ENCODE measurements at places on chromosomes 1 and 21.

- no peak overlapping the region for H3K27ac ChIP-seq
- H3K4me1 ChIP-seq, result no peaks in the 10 kb centered on the region
- no peak for DNase-seq
- H3K27me3 ChIP-seq, result peaks cover 34% of the 10 kb centered on the region
Measured at GRCh38 chr1:158257888-158258287, 3.7 kb downstream of the CD1A start.

DNA sequence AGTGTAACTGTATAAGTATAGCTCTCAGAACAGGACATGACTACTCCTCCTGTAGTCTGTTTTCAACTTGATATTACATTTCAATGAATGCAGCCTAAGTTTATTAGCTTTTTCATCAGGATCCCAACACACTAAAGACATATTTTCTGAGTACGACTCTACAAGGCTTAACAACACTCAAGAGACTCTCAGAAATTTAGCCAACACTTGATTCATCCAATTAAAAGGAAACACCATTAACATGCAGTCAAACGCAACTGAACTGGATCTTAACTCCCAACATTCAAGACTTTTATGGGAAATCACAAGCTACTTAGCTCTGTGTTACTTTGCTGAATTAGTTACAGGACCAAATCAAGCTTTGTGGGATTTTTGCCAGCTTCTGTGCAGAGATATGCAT, 65.2 kb upstream of the SGIP1 start:
- H3K4me1 ChIP-seq, result no peaks in the 10 kb centered on the region
- H3K27ac ChIP-seq, result no peak overlapping the region
- DNase-seq, result no peak
- no peaks in the 10 kb centered on the region for H3K36me3 ChIP-seq
- H3K27me3 ChIP-seq, result peaks cover 21% of the 10 kb centered on the region

DNA sequence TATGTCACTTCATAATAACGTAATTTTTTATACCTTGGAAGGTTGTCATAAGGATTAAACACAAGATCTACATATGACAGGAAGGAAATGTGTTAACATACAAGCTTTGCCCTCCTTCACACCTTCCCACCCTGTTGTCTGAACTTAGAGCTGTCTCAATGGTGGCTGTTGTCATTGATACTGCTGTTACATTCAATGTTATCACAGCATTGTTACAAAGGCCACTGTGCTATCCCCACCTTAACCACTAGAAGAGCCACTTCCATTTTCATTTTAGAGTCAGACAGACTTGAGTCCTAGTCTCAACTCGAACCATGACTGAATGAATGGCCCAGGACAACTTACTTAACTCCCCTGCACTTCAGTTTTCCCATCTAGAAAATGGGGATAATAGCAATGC, 31.2 kb downstream of the TAS1R2 start:
- no peaks in the 10 kb centered on the region for H3K4me1 ChIP-seq
- H3K4me3 ChIP-seq, result no peak overlapping the region
- no peaks in the 10 kb centered on the region for H3K36me3 ChIP-seq
- DNase-seq, result no peak

- H3K4me1 ChIP-seq, result peaks cover 53% of the 10 kb centered on the region
- no peak for DNase-seq
- H3K36me3 ChIP-seq, result peaks cover 8% of the 10 kb centered on the region
- H3K27me3 ChIP-seq, result no peaks in the 10 kb centered on the region
Measured at GRCh38 chr21:45113543-45113942, 39.2 kb downstream of the ADARB1 start.

DNA sequence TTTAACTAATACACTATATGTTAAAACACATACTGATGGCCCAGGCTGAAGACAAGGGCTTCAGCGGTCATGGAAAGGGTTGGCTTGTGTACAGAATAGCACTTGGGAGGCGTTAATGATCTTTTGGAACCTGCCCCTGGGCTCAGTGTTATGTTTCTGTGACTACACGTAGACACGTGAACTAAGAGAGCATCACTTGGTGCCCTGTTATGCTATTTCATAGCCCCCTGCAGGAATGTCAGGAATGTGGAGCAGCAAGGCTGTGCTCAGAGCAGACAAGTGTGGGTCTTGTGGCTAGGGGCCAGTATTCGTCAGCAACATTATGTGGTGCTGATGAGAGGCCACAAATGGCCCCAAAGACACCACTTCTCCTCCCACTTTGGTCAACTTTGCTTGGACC, 132.4 kb downstream of the MAP3K21 start:
- no peak overlapping the region for H3K27ac ChIP-seq
- no peak overlapping the region for H3K4me3 ChIP-seq
- no peaks in the 10 kb centered on the region for H3K36me3 ChIP-seq
- peaks cover 3% of the 10 kb centered on the region for H3K27me3 ChIP-seq
- no peaks in the 10 kb centered on the region for H3K4me1 ChIP-seq

GRCh38 chr1:26900815-26901511, 696 bp upstream of the GPATCH3 start:
- peaks cover 17% of the 10 kb centered on the region for H3K4me1 ChIP-seq
- DNase-seq, result no peak
- H3K27me3 ChIP-seq, result peaks cover 3% of the 10 kb centered on the region
- peaks cover 9% of the 10 kb centered on the region for H3K36me3 ChIP-seq
- peak overlapping the region; percentile 99 for H3K27ac ChIP-seq

GRCh38 chr1:233473549-233474204, 140.2 kb upstream of the KCNK1 start:
- H3K27ac ChIP-seq, result no peak overlapping the region
- DNase-seq, result no peak
- peaks cover 16% of the 10 kb centered on the region for H3K27me3 ChIP-seq

GRCh38 chr21:39088831-39089380, 94.3 kb downstream of the PSMG1 start:
- H3K4me1 ChIP-seq, result peaks cover 1% of the 10 kb centered on the region
- no peak overlapping the region for H3K4me3 ChIP-seq
- no peaks in the 10 kb centered on the region for H3K36me3 ChIP-seq
- no peaks in the 10 kb centered on the region for H3K27me3 ChIP-seq
- DNase-seq, result no peak
- no peak overlapping the region for H3K27ac ChIP-seq

DNA sequence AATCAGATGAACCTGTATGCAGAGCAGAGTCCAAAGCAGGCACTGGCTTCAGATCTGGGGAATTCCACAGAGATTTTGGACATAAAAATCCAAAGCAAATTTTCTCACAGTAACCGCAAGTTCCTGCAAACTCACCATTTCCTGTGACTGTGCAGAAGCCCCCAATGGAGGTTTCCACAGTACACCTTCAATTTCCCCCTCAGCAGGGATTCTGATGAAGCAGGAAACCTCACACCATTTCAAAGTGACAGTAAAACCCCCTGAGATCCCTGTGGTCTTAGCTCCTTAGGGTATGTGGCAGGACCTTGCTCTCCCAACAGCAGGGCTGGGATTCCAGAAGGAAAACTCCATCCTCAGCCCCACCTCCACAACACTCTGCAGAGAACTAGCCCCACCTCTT, 6.0 kb upstream of the TGFBR3 start:
- DNase-seq, result no peak
- H3K27me3 ChIP-seq, result peaks cover 12% of the 10 kb centered on the region

DNA sequence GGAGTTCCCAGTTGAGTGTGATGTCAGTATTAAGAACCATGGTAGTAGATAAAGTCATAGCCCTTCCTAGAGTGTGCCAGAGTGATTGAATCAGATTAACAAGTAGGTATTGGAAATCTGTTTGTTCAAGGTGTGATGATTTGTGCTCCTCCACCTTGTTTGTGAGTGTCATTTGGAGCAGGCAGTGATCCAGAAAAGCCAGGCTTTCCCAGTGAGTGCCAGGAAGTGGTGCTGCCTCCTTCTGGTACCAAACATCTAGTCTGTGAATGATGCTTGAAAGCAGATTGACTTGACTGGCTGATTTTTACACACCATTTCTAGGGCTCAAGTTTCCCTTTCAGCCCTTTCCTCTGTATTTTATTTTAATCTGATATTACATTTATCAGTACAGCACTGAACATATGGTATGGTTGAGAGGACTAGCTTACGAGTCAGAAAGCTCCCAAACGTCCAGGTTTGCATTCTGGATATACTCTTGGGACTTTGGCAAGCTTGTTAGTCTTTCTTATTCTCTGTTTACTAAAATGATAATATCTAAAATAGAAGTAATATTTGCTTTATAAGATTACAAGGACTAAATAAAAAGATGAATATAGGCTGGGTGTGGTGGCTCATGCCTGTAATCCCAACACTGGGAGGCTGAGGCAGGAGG, 100.7 kb downstream of the PATJ start:
- no peak overlapping the region for H3K4me3 ChIP-seq
- no peaks in the 10 kb centered on the region for H3K4me1 ChIP-seq
- no peaks in the 10 kb centered on the region for H3K36me3 ChIP-seq

DNA sequence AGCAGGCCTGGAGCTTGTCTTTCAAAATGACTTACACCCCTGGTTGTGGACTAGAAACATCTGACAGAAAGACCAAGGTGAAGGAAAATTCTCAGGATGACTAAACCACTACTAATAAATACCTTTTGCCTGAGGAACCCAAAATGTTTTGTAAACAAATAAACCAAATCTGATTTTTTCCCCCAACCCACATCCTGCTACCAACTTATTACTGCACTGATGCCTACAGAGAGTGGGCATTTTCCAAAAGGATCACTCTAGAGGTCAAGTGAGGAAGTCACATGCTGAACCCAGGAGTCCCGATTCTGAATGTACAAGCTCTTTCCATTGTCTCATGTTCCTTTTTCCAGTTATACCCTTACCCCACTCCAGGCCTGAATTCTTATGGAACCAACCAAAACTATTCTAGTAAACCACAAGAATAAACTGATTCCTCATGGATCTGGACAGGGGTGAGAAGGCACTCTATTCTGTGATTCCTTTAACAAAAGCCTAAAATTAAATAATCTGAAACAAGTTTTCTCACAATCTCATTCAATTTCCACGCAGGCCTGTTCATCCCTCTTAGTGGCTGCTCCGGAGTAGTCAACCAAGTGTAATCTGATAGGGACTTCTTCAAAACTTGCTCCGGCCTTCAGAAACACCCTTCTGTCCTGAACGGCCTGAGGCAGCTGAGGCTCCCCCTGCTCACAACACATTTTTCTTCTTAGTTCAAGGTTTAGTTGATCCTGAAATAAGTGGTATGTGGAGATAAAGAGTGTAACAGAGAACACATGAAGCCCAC, 1.4 kb downstream of the PI4KB start:
- H3K4me3 ChIP-seq, result peak overlapping the region; percentile 98
- no peaks in the 10 kb centered on the region for H3K27me3 ChIP-seq
- no peak for DNase-seq
- peak overlapping the region; percentile 94 for H3K27ac ChIP-seq
- H3K36me3 ChIP-seq, result peaks cover 27% of the 10 kb centered on the region
- peaks cover 35% of the 10 kb centered on the region for H3K4me1 ChIP-seq

DNA sequence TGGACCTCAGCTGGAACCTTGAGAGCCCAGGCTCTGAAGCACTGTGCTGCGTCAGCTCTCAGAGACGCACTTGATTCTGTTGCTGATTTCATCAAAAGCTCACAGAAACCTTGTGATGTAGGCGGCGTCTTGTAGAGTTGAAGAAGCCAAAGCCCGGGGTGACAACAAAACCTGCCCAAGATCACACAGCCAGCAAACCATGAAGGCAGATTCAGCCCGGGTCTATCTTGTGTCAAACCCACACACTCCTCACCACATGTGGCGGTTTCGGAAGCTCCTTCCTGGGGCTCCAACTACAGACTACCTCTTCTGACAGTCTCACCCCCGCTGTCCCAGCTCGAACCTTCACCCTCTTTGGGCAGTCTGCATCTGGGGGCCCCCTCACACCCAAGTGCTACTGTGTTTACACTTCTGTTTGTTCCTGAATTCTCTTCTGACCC, 50.4 kb downstream of the TENT5C start:
- H3K4me1 ChIP-seq, result peaks cover 93% of the 10 kb centered on the region
- peak overlapping the region; percentile 87 for H3K27ac ChIP-seq
- H3K4me3 ChIP-seq, result peak overlapping the region; percentile 80
- peak; percentile 89 for DNase-seq

DNA sequence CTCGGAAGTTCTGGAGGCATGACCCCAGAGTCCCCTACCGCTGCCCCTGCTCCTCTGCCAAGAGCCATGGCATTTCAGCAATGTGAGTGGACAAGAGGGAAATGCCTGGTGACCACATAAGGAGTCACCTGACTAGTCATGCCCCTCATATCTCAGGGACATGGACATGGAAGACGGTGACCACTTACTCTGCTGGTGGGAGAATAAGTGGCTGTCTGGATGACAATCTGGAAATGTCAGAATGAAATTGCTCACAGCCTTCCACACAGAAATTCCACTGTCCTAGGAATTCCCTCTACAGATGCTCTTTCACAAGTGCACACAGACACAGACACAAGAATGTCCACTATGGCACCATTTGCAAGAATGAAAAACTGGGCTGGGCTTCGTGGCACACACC, 24.3 kb upstream of the PLEKHG5 start:
- no peak overlapping the region for H3K27ac ChIP-seq
- no peak for DNase-seq
- no peaks in the 10 kb centered on the region for H3K4me1 ChIP-seq
- no peaks in the 10 kb centered on the region for H3K36me3 ChIP-seq

GRCh38 chr1:172976222-172977041, 74.3 kb downstream of the TNFSF18 start:
- H3K4me1 ChIP-seq, result no peaks in the 10 kb centered on the region
- H3K4me3 ChIP-seq, result no peak overlapping the region
- H3K27ac ChIP-seq, result no peak overlapping the region
- H3K36me3 ChIP-seq, result no peaks in the 10 kb centered on the region
- no peak for DNase-seq
- H3K27me3 ChIP-seq, result peaks cover 7% of the 10 kb centered on the region

GRCh38 chr1:119626011-119626545, 22.0 kb downstream of the ZNF697 start:
- H3K4me3 ChIP-seq, result no peak overlapping the region
- H3K27ac ChIP-seq, result no peak overlapping the region
- peaks cover 9% of the 10 kb centered on the region for H3K36me3 ChIP-seq
- no peak for DNase-seq
- H3K27me3 ChIP-seq, result peaks cover 16% of the 10 kb centered on the region

GRCh38 chr1:38677311-38677710, 182.3 kb downstream of the RRAGC start:
- H3K4me1 ChIP-seq, result no peaks in the 10 kb centered on the region
- H3K36me3 ChIP-seq, result no peaks in the 10 kb centered on the region
- H3K27me3 ChIP-seq, result no peaks in the 10 kb centered on the region

GRCh38 chr21:38831526-38832467, 26.1 kb downstream of the ETS2 start:
- no peaks in the 10 kb centered on the region for H3K36me3 ChIP-seq
- H3K27ac ChIP-seq, result peak overlapping the region; percentile 22
- H3K4me1 ChIP-seq, result peaks cover 22% of the 10 kb centered on the region
- peak overlapping the region; percentile 7 for H3K4me3 ChIP-seq
- DNase-seq, result peak; percentile 70

GRCh38 chr1:246200738-246201137, 306.3 kb downstream of the SMYD3 start:
- H3K4me1 ChIP-seq, result no peaks in the 10 kb centered on the region
- DNase-seq, result no peak
- no peaks in the 10 kb centered on the region for H3K36me3 ChIP-seq
- no peak overlapping the region for H3K27ac ChIP-seq

Data from T-helper 2 cell treated with Interferon-gamma antibody and Interleukin-4, amounts not matched to agents 5 μg/mL and 100 μg/mL, for 36 hours (primary cell).